ENCODE measurements at places on chromosomes 1 and 21.

GRCh38 chr1:235902677-235903542, 36.2 kb upstream of the LYST start:
- DNase-seq: no peak

- DNase-seq: peak; percentile 86
Observed at GRCh38 chr1:22053017-22053860, 730 bp downstream of the CDC42 start.

GRCh38 chr21:34885626-34886239, 163.4 kb downstream of the RUNX1 start:
- peak; percentile 44 for DNase-seq

DNA sequence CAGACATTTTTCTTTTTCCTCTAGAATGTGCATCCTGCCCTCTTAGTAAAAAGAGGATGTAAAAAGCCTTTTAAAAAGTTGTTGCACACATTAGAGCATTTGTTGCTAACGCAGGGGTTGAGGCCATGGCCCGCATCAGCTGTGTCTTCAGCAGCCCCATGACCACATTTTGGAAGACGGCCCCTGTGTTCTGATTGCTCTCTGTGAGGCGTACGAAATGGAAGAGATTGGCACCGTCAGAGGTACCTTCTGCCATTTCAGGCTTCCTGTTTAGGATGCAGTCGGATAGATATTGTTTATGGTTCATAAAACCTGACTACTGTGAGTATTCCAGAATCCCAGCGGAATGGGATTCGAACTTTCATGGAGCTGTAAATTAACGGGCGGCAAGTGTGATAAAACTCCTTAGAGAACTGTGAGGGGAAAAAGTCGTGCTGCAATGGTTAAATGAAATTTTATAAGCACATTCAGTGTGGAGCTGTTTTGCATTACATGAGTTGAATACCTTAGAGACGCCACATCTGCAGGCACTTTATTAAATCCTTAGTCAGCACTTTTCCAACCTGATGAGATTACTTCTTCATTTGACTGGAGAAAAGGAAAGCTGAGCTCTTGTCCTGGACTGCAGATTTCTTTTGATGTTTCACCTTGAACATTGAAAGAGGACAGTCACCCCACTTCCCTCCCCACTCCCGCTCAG, 273.9 kb downstream of the TM2D1 start:
- peak; percentile 26 for DNase-seq

- DNase-seq: no peak
Observed at GRCh38 chr1:3031401-3032221, 10.3 kb downstream of the ACTRT2 start.

DNA sequence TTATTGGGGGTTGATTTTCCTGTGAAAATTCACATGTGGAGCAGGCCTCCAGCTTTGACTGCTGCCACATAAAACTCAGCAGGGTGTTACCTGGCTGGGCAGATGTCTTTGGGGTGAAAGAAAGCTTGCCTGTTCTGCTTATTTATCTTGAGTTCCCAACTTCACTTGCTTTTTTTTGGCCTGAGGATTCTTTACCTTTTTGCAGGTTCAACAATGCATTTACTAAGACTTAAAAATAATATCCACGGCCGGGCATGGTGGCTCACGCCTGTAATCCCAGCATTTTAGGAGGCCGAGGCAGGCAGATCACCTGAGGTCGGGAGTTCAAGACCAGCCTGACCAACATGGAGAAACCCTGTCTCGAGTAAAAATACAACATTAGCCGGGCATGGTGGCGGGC, 509.1 kb downstream of the KIF26B start:
- DNase-seq: no peak

GRCh38 chr1:209600541-209600940, 17.0 kb downstream of the CAMK1G start:
- no peak for DNase-seq

DNA sequence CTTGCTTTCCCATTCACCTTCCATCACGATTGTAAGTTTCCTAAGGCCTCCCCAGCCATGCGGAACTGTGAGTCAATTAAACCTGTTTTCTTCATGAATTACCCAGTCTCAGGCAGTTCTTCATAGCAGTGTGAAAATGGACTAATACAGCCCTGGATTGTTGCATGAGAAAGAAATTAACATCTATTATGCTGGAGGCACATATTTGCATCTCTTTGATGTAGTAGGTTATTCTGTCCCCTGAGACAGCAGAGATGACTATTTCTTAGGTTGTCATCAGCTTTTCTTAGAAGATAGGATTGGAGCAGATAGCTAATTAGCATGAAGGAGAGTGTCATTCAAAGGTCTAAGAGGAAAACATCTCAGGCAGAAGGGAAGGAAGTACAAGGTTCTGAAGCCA, 166.2 kb downstream of the OMA1 start:
- no peak for DNase-seq

DNA sequence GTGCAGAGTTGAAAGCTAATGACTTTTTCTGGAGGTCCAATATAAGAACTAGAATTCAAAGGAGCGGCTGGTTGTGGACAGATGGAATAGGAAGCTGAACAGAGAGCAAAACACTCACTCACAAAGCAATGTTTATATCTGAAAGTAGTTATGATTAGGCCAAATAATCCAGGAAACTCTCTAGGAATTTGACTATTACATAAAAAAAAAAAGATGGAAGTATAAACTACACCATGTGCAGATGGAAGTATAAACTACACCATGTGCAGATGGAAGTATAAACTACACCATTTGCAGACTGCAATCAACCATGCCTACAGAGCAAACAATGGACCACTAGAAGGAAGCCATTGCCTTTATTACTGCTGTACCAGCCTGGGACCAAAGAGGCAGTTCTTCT, 771.1 kb downstream of the BRINP3 start:
- DNase-seq: no peak

DNA sequence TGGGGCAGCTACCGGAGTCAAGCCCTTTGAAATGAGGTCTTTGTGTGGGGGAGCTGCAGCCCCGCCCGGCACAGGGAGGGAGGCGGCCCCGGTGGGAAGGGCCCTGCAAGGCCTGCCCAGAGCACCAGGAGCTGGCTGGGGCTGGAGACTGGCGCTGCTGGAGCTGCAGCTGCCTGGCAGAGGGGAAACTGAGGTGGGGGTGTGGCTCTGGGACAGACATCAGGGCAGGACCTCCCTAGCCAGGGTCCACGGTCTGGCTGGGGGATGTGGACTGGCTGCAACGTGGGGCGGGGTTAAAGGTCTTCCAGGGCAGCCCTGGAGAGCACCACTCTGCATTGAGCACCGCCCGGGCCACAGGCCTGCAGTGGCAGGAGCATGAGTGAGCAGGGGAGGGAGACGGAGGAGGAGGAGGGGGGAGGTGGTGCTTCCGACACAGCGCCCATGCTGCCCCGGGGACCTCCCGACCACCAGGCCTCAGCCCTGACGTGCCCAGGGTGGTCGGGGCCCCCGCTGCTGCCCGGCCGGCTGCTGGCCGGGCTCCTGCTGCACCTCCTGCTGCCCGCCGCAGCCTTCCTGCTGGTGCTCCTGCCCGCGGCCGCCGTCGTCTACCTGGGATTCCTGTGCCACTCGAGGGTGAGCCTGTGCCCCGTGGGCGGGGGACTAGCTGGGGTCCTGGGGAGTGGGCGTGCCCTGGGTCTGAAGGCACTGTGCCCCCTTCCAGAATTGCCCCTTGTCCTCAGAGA, 4.8 kb upstream of the ANKRD65 start:
- DNase-seq: no peak

- DNase-seq: peak; percentile 31
Observed at GRCh38 chr1:32106663-32107275, 1.1 kb upstream of the KPNA6 start.

GRCh38 chr1:10980841-10981727, 31.4 kb upstream of the TARDBP start:
- no peak for DNase-seq

GRCh38 chr1:11594222-11594621, 60.0 kb downstream of the FBXO2 start:
- no peak for DNase-seq

GRCh38 chr1:23062271-23062670, 43.0 kb downstream of the KDM1A start:
- no peak for DNase-seq

GRCh38 chr1:244212797-244213475, 161.9 kb downstream of the ZBTB18 start:
- DNase-seq: no peak

GRCh38 chr1:47418681-47419325, 2.7 kb downstream of the FOXE3 start:
- no peak for DNase-seq

- no peak for DNase-seq
Observed at GRCh38 chr1:17611991-17612390, 72.5 kb downstream of the ARHGEF10L start.

- DNase-seq: no peak
Observed at GRCh38 chr1:28646040-28646439, 2.4 kb upstream of the RNU11 start.

DNA sequence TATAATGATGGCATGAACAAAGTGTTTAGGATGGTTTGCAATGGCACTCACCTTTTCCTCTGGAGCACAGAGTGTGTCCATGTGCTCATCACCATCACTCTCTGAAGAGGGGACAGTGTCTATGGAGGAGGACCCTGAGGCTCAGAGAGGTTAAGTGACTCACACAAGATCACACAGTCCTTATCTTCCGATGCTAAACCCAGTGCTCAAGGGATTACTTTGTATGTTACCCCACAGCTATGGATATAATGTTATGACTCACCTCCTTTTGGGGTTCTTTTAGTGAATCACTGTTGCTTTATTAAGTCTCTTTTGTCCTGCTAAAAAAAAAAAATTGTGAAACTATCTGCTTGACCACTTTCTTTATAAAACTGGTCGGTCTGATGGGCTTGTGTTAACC, 67.6 kb downstream of the TENT5C start:
- no peak for DNase-seq

DNA sequence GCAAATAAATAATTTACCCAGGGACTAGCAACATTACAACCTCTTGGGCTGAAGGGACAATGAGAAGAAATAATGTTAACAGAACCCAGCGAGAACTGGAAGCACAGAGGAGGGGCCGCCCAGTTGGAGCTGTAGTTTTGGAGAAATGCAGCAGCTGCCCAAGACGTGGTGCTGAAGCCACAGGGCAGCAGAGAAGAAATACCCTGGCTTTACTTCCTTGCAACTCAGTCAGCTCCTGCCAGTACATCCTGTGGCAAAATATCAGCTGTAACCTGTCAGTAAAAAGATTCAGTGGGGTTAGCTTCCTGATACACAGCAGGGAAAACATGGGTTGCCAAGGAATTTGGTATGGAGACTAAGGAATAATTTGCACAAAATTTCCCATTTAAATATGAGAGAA, 283.6 kb upstream of the USP25 start:
- DNase-seq: peak; percentile 55

- no peak for DNase-seq
Observed at GRCh38 chr1:168832661-168833060, 103.7 kb upstream of the DPT start.

GRCh38 chr1:63033211-63033610, 249.3 kb downstream of the ATG4C start:
- peak; percentile 87 for DNase-seq

DNA sequence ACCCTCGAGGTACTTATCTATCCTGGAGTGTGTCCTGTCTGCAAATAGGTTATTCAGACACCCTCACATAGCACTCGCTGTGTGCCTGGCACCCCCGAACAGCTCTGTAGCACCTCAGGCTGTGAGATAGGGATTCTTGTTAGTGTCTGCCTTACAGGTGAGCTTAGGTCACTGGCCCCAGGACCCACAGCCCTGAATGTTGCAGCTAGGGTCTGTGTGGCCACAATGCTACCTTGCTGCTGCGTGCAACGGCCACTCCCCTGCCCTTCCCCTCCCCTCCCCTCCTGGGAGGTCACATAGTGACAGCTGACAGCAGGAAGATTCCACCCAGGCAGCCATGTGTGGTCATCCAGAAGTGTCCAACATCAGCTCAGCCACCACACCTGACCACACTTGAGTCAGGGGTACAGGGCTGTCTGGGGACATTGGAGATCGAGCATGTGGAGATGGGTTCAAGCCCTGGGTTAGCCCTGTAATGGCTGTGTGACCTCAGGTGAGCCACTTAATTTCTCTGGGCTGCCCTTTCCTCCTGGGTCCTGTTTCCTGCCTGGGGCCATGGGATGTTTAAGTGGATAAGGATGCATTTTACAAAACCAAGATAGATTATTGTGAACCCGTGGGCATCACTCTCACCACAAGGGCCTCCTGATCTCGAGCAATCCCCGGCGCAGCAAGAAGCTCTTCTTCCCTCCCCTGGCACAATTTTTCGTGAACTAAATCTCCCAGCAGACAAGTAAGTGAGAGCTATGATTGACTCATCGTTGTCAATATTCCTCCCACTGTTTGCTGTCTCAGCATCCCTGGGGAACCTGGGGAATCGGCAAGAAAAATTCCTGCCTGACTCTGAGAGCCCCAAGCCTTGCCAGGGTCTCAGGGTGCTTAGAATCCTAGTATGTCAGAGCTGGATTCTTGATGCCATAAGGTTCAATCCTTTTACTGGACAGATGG, 208.7 kb downstream of the PTPRU start:
- no peak for DNase-seq

GRCh38 chr1:63730211-63730610, 43.6 kb upstream of the ROR1 start:
- peak; percentile 15 for DNase-seq

DNA sequence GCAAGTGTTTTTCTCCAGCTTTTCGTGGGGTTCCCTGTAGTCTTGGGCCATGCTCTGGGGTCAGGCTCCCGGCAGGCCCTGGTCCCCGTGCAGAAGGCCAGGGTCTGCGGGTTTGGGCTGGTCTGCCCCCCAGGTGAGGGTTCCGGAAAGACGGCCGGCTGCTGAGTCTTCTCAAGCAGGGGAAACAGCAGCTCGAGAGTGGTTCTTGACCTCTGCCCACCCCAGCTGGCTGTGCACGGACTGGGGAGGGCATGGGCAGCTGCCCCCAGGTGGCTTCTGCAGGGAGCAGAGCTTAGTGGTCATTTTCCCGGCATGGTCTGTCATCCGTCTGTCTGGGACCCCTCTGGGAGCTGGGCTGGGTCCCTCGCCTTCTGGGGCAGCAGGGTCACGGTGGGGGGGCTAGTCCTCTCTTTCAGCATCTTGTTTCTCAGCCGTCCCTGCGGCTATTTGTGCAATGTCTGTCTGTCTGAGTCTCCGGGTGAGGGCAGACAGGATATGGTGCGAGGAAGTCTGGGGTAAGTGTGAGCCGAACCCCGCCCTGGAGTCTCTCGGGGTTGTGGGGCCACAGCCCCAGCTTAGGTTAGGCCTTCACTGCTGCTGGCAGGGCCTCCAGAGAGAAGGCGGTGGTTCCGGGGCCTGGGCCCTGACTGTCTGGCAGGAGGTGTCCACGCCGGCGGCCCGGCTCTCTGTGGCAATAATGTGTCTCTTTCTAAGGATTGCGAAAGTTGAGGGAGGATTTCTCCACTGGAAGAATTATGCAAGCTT, 6.1 kb downstream of the SKI start:
- peak; percentile 96 for DNase-seq

DNA sequence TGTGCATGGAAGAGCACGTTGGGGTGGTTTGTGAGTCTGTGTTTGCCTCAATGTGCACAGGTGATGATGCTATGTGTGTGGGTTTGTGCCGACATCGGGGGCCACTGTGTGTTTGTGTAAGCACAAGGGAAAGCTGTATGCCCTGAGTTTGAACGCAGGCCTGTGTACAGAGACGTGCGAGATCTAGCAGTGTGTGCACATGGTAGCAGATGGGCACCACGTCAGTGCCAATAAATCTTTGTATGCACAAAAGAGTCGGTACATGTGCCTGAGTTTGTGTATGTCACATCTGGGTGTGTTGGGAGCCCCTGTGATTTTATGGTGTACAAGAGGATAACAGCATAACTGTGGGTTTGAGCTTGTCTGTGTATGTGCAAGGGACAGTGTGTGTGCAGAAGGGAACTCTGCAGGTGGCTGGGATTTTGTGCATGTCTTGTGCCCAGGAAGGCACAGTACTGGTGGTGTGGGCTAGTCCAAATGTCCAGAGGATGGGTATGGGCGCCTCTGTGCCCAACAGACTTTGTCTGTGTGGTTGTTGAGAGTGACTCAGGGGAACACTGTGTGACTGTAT, 32.0 kb upstream of the WASF2 start:
- DNase-seq: no peak

GRCh38 chr1:91015794-91016550, 5.9 kb downstream of the ZNF644 start:
- DNase-seq: no peak

Measured in hematopoietic multipotent progenitor cell treated with erythropoietin and hydrocortisone succinate and interleukin-3 and kit ligand, for 4 days (in vitro differentiated cells).